Psoas muscle (tissue), 8 donors: ENCODE measurements at places on chromosomes 7 and 10. TPM values are rescaled to one million over a fixed set of nuclear protein-coding genes. Genes with fewer than 3 reads are reported as not detected.

DNA sequence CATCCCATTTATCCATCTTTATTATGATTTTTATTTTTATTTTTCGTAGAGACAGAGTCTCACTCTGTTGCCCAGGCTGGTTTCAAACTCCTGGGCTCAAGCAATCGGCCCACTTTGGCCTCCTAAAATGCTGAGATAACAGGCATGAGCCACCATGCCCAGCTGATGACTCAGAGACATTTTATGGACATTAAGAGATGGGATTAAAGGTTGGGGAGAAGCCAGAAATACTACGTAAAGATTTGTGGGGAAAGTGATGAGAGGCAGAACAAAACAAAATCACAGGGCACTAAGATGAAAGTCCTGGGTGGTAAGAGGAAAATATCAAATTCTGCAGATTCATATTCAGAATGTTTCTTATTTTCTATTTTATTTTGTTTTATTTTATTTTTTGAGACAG is 7.6 kb downstream of the WNT8B start:
- DNase-seq, result no peak

GRCh38 chr7:127438836-127439235 is 46.3 kb upstream of the ZNF800 start:
- no peak for DNase-seq

- DNase-seq, result no peak
These were observed 114.4 kb upstream of the TCERG1L start for GRCh38 chr10:131425752-131426533.

DNA sequence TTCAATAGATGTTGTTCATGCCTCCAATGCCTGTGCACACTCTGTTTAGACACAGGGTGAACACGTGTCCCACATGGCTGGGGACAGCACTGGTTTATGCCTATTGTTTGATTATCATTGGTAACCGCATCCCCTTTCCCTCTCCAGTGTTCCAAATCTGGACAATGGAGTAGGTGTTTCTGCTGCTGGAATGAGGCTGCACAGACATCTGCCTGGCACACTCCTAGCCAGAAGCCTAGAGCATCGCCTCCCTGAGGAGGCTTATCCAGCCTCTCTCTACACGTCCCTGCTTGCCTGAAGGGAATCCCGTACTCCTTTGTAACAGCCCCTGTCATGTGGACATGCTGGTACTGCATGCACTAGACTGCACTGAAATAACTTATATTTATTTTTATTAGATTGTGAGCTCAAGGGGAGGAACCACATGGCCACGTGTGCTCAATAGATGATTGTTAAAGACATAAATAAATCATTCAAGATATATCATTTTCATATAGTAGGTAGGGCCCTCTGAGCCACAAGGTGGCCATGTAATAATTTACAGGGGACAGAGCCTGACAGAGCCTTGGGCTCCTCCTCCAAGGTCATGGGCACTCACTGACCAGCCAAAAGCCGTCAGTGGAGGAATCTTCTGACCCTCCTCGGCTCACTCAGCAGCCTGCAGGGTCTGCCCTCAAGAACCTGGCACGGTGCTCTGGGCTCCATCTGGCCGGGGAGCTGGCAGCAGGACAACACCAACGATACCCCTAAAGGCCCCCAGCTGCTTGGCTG is 310.9 kb upstream of the ZNF32 start:
- DNase-seq, result no peak

DNA sequence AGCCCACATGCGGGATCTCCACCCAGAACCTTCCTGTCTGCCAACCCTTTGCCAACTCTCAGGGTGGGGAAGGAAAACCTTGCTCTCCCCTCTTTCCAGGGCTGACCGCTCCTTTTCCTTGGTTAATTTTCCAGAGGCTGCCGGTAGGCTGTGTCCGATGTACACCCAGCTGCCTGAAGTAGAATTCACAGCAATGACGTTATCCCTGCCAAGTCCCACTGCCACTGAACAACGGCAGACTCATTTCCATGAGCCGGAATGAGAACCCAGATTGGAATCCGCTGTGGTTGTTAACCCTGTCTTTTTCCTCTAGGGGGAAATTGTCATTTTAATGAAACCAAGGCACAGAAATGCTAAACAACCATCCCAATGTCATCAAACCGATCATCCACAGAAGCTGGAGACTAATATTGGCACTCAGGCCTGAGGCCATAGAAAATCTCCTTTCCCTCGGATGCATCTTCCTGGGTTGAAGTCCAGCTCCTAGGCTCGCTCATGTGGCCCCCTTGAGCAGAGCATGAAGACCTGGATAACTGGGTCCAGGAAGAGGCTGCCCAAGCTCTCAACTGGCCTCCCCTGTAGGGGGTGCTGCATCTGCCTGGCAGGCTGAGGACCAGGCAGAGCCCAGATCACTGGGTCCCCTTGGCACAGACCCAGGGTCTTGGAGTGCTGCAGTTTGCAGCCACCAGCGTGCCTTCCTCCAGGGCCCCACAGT is 30.4 kb downstream of the KLRG2 start:
- DNase-seq, result no peak

Gene EXOSC1
- total RNA-seq, result 19.4 TPM
